ENCODE measurements at places on chromosomes 2 and 18. TPM values are rescaled to one million over a fixed set of nuclear protein-coding genes. Genes with fewer than 3 reads are reported as not detected.

The DNAJC5G gene
- total RNA-seq: 1.0 TPM

The SP140 gene
- total RNA-seq: not detected

The PLEK gene
- under 0.01 TPM for total RNA-seq

The EFEMP1 gene
- 3,306 TPM for total RNA-seq

The TRAF3IP1 gene
- total RNA-seq: 6.8 TPM

The DSEL gene
- total RNA-seq: 8.5 TPM

The TCF7L1 gene
- total RNA-seq: 6.2 TPM

The COA5 gene
- total RNA-seq: 18.0 TPM

The KCNG2 gene
- total RNA-seq: 0.26 TPM

The FABP1 gene
- not detected for total RNA-seq

The OXER1 gene
- total RNA-seq: not detected

The CD207 gene
- under 0.01 TPM for total RNA-seq

The CNDP1 gene
- not detected for total RNA-seq

The AFF3 gene
- under 0.01 TPM for total RNA-seq

The WNT10A gene
- not detected for total RNA-seq

The ITGB6 gene
- total RNA-seq: not detected

The ACADL gene
- not detected for total RNA-seq

The SCN9A gene
- 0.51 TPM for total RNA-seq

The NOL4 gene
- not detected for total RNA-seq

The FEV gene
- not detected for total RNA-seq

The MYO7B gene
- 0.13 TPM for total RNA-seq

The REG3A gene
- total RNA-seq: not detected

The GDF7 gene
- 17.2 TPM for total RNA-seq

The CDCA7 gene
- 4.0 TPM for total RNA-seq

The ST8SIA3 gene
- total RNA-seq: not detected

The TUBB8B gene
- not detected for total RNA-seq

The EDAR gene
- not detected for total RNA-seq

The PRADC1 gene
- 20.4 TPM for total RNA-seq

The CDH2 gene
- 1.8 TPM for total RNA-seq

The LRPPRC gene
- 47.2 TPM for total RNA-seq

The RNF149 gene
- total RNA-seq: 38.4 TPM

The ASAP2 gene
- 29.8 TPM for total RNA-seq

Measured in dermis microvascular lymphatic vessel endothelial cell (primary cell).